Fibroblast of skin of left quadriceps (primary cell): ENCODE measurements at places on chromosomes 1 and 21.

DNA sequence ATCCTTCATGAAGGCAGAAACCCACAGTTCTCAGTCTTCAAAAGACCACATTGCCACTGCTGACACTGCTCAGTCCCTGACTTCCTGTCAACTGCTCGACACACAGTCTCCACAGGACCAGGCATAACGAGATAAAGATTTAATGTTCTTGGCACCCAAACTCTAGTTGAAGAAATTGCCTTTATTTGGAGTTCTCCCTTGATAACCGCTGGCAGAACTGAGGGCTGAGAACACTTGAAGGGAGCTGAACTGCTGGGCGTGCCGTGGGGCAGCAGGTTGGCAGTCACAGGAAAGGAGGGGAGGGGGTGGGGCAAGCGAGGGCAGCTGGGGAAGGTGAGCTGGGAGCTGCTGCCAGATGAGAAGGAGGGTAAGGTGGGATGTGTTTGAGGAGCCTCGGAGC is 15.9 kb downstream of the HENMT1 start:
- no peak for DNase-seq

GRCh38 chr1:116316373-116316772 is 56.7 kb upstream of the ATP1A1 start:
- DNase-seq = no peak

DNA sequence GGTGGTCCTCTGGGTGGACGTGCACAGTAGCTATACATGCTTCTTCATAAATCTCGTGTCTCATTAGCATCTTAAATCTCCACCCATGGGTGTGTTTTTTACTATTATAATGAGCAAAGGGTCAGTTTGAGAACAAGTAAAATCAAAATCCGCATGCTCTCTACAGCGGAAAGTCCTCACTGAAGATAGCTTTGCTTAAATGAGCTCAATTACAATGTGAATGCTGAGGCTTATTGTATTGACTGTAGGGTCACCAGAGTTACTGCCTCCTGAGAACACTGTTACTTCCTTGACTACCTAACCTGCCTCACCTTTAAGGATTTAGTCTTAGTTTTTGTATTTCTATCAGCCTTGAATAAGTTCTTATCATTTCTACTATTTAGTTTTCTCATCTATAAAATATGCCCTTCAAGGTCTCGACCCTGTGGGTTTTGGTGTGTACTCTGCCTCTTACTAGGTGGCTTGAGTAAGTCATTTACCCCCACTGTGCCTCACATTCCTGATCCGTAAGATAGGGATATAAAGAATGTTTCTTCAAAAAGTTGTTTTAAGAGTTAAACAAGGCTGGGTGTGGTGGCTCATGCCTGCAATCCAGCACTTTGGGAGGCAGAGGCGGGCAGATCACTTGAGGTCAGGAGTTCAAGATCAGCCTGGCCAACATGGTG is 7.9 kb downstream of the SLAMF7 start:
- no peak for DNase-seq

- DNase-seq = no peak
These were observed 354.1 kb upstream of the B3GALT2 start for GRCh38 chr1:193540511-193540910.

DNA sequence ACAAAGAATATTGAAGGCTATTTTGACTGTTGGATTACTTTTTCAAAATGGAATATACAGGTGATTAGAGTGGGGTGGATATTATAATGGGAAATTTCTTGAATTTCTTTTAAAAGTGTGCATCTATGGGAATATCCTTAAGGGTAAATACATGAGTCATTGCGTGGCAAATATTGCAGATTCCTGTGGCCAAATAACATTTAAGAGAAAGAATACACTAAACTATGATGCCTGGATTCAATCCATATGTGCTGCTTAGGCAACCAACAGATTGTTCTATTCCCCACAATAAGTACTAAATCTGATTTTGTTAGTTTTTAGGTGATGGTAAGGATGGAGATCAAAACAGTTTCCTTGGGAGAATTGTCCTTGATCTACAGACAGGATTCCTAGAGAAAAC is 119.5 kb downstream of the HMCN1 start:
- DNase-seq = peak; percentile 80

DNA sequence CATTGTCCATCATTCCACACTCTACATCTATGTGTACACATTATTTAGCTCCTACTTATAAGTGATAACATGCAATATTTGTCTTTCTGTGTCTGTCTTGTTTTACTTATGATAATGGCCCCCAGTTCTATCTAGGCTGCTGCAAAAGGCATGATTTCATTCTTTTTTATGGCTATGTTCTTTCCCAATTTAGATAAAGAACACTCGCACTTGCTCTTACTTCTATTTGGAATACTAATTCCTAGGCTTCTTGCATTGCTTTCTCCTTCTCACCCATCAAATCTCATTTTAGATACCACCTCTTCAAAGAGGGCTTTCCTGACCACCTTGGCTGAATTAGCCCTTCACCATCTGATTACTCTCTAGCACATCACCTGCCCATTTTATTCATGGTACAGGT is 3.0 kb upstream of the RGS4 start:
- DNase-seq = no peak

DNA sequence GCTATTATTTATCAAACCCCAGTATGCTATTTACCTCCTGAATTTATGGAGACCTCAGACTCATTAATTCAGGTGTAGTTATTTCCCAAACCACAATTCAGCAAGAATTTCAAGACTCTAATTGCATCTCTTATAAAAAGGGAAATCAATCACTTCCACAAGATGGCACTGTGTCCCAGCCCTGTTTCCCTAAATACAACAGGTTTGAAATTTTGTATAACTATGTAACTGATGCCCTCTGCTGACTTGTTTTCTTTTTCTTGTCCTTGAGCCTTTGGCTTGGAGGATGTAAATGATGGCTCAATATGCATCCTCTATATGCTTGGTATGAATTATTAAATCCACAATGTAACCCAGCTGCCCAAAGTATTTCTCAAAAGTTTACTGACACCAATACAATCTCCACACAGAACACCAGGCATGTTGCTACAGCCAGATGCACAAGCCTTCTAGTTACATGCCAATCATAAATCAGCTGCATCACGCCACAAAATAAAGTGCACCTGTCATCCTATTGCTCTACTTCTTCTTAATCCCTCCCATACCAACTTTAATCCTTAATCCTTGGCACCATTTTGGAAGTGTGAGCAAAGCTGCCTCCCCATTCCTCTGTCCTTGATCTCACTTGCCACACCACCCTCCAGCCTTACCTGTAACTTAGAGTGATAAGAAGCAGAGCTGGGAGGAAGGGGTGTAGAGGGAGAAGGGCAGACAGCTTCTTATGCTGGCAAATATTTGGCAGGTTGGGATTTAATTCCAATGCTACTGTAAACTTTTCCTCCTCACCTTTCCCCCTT is 9.0 kb downstream of the C1orf105 start:
- DNase-seq = peak; percentile 63

GRCh38 chr1:198400063-198400462 is 140.4 kb downstream of the ATP6V1G3 start:
- no peak for DNase-seq

- no peak for DNase-seq
These were observed 53.9 kb downstream of the MORN1 start for GRCh38 chr1:2337501-2337900.
